GM18507 (cell line): ENCODE measurements at places on chromosomes 3 and 15.

DNA sequence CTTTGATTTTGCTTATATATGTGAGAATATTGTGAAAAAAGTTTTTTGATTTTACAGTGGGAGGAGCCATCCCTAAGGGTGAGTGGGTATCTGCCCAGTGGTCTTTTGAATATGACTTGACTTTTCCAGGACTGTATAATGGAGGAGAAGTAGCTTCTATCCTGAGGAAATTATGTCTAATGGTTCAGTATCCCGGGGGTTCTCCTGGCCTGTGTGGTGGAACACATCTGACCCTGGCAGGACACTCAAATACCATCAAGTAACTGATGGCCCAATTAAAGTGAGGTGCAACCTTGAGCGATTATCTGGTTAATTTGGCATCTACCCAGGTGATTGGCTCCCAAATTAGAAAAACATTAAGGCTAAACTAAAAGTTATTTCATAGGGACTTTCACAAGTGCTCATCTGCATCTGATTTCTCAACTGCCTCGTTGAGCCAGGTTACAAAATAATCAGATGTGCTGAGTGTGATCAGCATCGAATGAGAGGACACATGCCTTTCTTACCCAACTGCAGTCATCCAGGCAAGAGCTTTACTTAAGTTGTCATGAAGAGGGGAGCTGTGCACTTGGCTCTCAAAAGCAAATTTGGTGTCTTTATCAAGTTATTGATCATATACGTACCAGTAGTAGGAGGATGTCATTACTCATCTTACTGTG lies 201.4 kb downstream of the IL5RA start:
- DNase-seq = no peak

- DNase-seq = no peak
These were observed 158.4 kb downstream of the FHIT start for GRCh38 chr3:61092870-61093269.

DNA sequence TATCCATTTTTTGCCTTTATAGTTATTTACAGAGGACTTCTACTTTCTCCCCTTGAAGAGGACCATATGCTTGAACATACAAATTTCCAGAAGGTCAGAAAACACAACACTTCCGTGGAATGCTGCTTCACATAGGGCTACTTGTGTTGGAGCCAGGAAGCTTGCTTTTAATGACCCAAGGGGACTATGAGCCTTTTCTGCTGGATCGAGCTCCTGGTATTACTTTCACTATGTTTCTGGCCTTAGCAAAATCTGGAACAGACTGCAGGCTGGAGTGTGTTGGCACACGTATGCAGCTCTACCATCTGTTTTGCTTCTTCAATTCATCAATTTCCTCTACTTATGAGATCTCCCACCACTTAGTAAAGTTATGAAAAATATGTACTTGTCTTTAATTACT lies 69.3 kb upstream of the CBLB start:
- DNase-seq = no peak

DNA sequence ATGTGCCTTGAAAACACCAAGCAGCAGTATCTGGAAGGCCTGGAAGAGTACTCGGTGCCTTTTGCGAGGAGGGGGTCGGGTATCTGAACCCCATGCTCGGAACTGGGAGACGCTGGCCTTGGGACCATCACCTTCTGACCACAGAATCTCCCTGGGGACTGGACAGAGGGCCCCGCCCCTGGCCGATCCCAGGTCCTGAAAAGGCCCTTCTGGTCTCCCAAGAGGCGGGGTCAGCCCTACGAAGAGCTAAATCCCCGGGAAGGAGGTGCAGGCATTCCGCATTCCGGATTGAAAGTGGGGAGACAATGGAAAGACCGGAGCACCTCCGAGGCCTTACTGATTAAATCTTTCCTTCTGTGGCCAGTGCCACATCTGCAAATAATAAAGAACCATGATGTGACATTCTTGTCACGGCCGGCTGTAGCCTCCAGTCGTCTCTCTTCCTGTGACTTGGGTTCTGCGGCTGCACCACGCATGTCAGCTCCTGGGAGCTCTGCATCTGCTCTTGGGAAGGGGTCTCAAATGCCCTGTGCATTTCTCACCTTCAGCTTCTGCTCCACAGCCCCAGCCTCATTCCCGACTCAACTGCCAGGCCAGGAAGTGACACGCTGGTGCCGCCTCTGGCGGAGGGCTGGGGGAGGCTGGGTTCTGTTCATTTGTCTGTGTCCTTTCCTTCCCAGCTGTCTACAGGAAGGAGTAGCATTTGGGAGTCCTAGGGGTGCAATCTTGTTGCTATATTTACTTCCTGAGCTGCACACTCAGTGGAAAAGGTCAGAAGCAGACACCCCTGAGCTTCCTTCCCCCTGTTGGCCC lies 173.5 kb downstream of the KLF13 start:
- no peak for DNase-seq

- DNase-seq = no peak
These were observed 174.7 kb downstream of the IGF1R start for GRCh38 chr15:98823012-98823458.

- no peak for DNase-seq
These were observed 202.9 kb upstream of the UBE3A start for GRCh38 chr15:25641762-25642161.

DNA sequence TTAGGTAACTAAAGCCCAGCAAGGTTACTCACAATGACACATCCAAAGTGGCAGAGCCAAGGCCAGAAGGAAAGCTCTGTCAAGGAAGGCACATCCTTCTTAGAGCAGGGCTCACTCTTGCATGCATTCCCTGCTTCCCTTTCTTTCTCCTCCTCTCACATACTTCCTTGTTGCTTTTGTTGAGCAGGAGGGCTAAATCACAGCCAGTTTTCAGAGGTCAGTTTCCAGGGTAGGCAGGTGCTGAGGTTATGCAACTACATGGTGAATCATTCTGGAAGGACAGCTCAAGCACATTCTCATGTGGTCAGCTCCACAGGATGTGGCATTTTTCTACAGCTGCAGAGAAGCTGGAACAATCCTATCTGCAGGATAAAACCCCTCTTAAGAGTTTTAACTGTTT lies 275.6 kb downstream of the ZNF621 start:
- no peak for DNase-seq

DNA sequence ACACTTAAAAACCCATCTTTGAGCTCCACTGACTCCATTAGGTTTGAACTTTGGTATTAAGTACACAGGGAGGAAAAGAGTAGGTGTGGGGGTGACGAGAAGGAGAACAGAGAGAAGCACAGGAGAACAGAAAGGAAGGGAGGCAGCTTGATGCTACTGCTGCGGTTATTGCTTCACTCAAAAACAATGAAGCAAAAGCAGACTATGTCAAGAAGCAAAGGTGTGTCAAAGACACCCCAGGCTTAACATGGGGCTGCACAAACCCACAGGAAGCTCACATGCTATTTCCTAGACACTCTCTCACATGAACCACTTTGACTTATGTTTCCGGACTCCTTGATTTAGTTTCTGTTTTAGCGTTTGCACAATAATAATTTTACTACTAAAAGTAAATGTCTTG lies 961.0 kb upstream of the CFAP20DC start:
- DNase-seq = no peak

DNA sequence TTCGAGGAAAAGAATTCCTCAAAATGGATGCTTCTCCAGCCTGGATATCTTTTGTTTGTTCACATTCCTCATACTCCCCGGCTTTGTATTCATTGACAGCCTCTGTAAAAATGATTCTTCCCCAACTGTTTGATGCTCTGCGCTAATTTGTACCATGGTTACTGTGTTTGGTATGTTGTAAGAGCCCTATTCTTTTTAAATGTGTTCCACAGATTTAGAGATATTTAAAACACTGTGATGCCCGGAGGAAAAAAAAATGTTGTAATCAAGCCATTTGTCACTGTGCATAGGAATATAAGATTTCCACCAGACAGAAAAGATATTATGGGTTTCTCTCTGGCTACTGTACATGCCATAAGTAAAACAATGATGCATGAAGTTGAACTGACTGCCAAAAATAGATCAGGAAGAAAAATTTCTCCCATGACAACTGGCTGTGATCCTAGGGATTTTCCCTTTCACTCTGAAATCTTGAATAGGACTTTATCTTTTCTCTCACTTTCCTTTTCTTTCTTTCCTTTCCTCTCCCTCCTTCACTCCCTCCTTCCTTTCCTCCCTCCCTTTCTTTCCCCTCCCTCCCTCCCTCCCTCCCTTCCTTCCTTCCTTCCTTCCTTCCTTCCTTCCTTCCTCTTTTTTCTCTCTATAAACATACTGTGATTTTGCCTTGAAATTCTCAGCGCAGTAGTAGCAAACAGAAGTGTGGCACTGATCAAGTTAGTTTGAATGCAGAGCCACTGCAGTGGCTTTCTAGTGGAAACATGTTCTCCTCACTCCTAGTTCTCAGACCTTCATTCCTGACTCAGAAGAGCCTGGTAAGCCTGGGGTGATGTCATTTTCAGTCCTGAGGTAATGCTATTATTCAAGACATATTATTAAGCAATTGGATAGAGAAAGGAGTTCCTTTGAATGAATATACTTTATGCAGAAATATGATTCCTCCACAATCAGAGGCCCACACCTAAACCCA lies 254.9 kb upstream of the TBL1XR1 start:
- DNase-seq = no peak

GRCh38 chr15:69597061-69597592 lies 144.5 kb downstream of the RPLP1 start:
- DNase-seq = no peak

GRCh38 chr3:141686466-141687291 lies 51.4 kb upstream of the RNF7 start:
- DNase-seq = no peak

- no peak for DNase-seq
These were observed 2.5 kb upstream of the C3orf38 start for GRCh38 chr3:88147261-88147660.

DNA sequence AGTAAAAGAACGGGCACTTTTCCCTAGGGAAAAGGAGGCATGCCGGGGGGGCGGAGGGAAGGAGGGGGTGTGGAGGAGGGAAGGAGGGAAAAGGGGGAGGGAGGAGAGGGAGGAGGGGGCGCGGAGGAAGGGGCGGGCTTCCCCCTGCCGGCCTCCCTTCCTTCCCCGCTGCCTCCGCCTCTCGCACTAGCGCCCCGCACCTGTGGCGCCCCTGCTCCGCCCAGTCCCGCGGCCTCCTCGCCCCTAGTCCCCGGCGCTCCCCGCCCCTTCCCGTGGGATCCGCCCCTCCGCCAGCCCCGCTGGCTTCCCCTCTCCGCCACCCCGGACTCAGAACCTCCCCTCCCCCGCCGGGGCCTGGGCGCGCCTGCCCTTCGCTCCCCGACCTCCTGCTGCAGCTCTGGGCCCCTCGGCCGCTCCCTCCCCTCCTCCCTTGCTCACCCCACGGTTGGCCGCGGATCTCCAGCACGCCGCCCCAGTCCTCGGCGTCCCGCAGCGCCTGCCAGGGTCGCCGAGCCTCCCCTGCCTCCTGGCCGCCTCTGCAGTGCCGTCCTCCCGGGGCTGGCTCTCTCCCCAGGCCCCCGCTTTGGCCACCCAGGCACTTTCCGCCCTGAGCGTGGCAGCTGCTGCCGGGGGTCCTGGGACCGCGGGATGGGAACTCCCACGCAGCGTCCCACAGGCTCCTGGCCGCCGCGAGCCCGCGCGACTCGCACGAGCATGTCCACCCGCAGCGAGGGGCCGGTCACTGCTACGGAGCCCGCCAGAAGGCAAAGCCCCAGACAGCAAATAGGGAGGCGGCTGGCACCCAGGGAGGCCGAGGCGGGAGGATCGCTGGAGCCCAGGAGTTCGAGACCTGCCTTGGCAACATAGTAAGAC lies 147.4 kb downstream of the TJP1 start:
- no peak for DNase-seq

DNA sequence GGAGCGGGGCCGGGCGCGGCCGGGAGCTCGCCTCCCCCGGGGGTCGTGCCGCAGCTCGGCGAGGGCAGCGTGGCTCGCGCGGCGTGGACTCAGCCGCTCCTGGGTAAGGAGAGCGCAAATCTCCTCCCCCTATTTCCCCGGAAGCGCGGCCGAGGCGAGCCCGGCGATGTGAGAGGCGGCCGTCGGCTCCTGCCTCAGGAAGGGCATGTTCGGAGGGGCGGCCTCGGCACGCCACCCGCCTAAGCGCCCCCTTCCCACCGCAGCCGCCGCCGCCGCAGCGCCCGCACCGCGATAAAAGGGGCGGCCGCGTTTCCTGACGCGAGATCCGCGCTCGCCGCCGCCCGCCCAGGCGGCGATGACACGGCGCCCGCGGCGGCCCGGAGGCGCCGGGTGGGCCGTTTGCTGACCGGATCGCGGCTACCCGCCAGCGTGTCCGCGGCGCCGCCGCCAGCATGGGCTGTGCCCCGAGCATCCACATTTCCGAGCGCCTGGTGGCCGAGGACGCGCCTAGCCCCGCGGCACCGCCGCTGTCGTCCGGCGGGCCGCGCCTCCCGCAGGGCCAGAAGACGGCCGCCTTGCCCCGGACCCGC lies at the start of gene PDE8A:
Gene PDE8A, plus strand, starts transcription at position 146 of the 590 bp plus-strand sequence. Its CDS starts 307 bp downstream, at position 453.
- no peak for DNase-seq

- no peak for DNase-seq
These were observed 115.6 kb downstream of the NLGN1 start for GRCh38 chr3:173513123-173513522.

GRCh38 chr3:147000274-147000673 lies 395.1 kb upstream of the PLSCR5 start:
- no peak for DNase-seq

DNA sequence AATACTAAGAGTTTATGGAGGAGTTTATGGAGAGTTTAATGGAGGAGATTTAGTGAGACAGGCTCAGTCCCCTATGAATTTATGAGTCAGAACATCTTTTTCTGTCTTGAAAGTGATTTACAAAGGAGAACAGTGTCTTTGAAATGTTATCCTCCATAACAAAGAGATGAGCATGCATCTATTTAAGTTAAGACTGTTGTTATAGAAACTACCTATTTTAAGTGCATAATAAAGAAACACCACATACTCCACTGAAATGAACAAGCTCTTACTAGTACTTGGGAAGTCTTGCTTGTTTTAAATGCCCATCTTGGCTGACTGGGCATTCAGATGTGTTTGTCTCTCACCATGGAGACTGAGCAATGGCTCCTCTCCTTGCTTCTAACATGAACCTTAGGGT lies 118.7 kb upstream of the ACP3 start:
- DNase-seq = no peak

GRCh38 chr3:134060561-134061385 lies 31.0 kb upstream of the SLCO2A1 start:
- DNase-seq = no peak

- no peak for DNase-seq
These were observed 92.6 kb upstream of the ARRDC4 start for GRCh38 chr15:97867870-97868269.

- DNase-seq = no peak
These were observed 12.0 kb upstream of the PPP1R2 start for GRCh38 chr3:195555110-195555509.

DNA sequence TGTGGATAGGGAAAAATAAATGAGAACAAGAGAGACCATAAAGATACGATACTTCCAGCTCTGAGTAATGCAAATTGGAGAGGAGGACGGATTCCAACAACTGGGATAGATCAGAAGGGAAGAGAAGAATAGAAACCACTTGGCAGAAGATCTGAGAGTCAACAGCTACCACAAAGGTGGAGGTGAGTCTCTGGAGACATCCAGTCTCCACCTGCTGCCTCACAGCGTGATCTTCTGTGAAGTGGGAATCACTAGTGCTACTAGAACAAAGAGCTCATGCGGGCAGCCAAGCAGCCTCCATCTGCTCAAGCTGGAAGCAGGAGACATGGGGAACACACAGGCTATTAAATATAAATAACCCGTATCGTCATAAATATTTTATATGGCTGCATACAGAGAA lies 558.5 kb upstream of the CFAP20DC start:
- no peak for DNase-seq
